H9 (cell line): ENCODE measurements at places on chromosomes 2 and 18. TPM values are rescaled to one million over a fixed set of nuclear protein-coding genes. Genes with fewer than 3 reads are reported as not detected.

DNA sequence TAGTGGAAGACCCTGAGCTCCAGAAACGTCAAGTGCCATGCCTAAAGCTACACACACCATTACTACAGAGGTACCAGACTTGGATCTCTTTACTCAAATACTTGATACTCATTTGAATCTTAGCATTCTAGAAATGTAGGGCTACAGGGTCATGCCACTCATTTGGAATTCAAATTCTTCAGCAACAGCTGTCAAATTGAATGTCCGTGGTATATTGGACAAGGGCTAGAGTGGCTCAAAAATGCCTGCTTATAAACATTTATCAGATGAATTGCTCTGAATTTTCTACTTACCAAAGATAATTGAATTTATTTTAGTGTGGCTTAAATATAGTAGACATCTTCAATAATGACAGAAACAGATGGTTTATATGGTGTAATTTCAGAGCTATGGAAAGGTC, 669.7 kb downstream of the SLC4A3 start:
- DNase-seq, result no peak

- DNase-seq, result no peak
Observed at GRCh38 chr2:239265681-239266433, 135.0 kb downstream of the HDAC4 start.

The PLB1 gene
- 0.42 TPM in 1 of 2 replicates, not detected in the other for total RNA-seq

DNA sequence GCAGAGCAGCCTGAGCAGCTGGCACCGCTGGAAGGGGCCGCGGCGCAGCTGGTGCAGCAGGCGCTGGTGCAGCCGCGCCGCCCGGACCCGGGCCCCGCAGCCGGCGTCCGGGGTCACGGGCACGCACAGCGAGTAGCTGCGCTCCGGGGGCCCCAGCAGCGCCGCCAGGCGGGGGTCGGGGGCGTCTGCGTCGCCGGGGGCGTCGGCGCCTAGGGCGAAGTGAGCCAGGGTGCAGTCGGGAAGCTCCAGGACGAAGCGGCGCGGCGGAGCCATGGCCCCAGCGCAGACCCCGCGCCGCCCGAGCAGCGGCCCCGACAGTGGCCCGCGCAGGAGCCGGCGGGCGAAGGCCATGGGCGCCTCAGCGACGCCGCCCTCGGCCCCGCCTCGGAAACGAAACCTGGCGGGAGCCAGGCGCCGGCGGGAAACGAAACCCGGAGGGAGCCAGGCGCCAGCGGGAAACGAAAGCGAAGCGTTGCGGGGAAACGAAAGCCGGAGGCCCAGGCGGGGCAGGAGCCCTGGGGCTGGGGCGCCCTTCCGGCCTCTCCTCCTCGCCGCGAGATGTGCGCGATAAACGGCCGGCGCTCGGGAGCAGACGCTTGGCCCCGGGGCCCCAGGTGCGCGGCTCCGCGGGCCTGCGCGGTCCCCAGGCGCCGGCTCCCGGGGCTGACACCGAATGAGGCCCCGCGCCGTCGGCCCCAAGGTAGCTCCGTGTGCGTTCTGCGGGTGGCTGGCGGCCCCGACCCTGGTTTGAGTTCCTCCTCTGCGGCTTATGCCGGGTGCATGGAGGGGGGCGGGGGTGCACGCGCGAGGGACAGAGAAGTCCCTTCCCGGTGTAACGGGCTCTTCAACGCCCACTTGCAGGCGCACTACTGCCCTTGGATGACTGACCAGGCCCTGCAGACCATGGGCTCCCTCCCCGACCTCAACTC, at the start of gene CMPK2:
Gene CMPK2, minus strand, starts transcription at position 562 of the 929 bp plus-strand sequence. Its CDS starts 211 bp downstream, at position 351.
- peak; percentile 61 for DNase-seq

DNA sequence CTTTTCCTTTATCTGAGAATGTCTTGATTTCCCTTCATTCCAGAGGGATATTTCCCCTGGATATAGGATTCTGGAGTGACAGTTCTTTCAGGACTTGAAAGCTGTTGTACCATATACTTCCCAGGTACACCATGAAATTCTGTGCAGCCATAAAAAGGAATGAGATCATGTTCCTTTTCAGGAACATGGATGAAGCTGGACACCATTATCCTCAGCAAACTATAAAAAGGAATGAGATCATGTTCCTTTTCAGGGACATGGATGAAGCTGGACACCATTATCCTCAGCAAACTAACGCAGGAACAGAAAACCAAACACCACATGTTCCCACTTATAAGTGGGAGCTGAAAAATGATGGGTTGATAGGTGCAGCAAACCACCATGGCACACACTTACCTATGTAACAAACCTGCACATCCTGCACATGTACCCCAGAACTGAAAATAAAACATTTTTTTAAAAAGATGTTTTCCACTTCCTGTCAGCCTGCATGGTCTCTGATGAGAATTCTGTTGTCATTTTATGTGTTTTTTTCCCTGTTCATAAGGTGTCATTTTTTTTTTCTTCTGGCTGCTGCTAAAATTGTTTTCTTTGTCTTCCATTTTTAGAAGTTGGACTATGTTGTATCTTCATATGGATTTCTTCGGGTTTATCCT, 133.3 kb downstream of the DNAH6 start:
- DNase-seq, result no peak

GRCh38 chr2:64987956-64988419, 1.2 kb upstream of the SLC1A4 start:
- DNase-seq, result no peak

DNA sequence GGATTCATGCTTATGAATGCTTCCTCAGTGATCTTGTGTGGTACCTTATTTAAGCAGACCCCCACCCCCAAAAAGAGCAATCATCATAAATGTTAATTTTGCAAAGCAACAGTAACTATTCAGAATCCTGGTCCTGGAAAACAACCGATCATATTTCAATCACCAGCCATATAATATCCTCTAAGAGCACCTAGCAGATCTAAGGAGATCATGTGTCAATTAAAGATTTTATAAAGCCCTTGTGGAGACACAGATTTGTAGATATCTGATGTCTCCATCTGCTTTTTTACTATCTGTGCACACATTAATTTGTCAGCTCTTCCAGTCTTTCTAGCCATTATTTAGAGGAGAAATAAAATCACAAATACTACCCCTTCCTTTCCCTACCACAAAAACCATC, 423.7 kb downstream of the TGIF1 start:
- DNase-seq, result no peak

The GAREM1 gene
- 4.4 and 5.2 TPM in 2 replicates for total RNA-seq

The LIMS3 gene
- 0.46 and 0.83 TPM in 2 replicates for total RNA-seq

- DNase-seq, result peak; percentile 27
Observed at GRCh38 chr2:120400551-120400950, 54.6 kb downstream of the INHBB start.

The CBLN2 gene
- not detected in 2 replicates for total RNA-seq

The NCKAP5 gene
- total RNA-seq, result 0.26 and 0.55 TPM in 2 replicates

DNA sequence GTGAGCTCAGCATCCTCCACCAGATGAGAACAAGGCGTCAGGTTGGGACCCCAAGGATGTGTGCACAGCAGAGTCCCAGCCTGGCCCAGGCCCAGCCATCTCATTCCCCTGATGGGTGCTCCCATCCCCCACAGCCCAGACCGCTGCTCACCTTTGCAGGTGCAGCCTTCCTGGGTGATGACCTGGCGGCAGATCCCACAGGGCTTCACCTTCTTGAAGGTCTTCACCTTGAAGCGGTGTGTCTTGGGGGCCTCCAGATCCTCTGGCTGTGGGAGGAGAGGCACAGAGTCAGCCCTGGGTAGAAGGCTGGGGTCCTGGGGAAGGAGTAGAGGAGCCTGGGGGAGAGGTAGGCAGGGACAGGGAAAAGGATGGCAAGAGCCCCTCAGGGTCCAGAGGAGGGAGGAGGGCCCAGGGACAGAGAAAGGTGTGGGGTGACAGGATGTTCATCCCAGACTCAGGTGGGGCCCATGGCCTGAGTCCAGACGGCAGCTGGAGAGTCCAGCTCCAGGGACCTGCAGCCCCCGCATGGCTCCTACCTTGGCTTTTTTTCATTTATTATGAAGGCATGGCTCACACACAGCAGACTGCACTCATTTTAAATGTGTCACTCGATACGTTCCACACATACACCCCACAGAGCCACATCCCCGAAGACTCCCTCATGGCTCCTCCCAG, 11.9 kb downstream of the TNS1 start:
- DNase-seq, result no peak

DNA sequence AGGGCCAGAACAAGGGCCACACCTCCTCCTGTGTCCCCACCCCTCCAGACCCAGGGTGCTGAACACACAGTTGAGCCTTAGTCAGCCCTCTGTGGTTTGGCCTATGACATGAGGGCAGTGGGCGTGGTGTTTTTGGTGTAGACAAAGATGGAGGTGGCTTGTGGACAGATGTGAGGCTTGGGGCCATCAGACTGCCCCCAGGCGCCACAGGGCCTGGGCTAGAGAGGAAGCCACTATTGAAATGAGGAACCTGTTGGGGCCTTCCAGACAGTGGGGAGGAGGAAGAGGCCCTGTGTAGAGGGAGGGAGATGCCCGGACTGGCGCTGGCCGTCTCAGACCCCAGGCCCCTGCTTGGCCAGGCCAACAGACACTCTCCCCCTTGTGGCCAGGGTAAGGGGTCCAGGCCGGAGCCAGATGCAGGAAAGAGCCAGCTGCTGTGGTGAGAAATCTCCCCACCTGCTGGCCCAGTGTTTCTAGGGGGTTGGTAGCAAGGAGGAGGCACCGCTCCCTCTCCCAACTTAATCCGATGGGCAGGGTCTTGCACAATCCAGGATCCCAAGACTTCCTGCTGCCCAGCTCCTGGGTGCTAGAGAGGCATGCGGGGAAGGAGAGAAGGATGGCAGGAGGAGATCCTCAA, 53.8 kb downstream of the SMAD7 start:
- DNase-seq, result peak; percentile 86

DNA sequence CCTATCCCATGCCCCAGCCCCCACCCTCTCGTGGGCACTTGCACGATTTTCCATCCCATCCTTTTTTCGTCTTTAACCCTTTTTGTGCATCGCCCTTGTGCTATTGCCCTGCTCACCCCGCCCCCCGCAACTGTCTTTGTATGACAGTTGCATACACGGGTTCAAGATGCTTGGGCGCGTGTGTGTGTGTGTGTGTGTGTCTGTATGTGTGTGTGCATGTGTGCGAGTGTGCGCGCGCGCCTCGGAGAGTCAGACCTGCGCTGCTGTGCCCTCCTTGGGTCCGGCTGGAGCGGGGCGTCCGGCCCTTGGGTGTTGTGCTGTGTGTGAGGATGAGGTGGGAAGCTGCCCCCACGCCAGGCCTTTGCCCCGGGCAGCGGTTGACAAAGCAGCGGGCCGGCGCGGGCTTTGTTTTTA, 230.7 kb downstream of the HAUS1 start:
- no peak for DNase-seq

The RIF1 gene
- total RNA-seq, result 118 and 123 TPM in 2 replicates

The PTH2R gene
- 0.20 and 0.29 TPM in 2 replicates for total RNA-seq

The LINC00305 gene
- not detected in 2 replicates for total RNA-seq

DNA sequence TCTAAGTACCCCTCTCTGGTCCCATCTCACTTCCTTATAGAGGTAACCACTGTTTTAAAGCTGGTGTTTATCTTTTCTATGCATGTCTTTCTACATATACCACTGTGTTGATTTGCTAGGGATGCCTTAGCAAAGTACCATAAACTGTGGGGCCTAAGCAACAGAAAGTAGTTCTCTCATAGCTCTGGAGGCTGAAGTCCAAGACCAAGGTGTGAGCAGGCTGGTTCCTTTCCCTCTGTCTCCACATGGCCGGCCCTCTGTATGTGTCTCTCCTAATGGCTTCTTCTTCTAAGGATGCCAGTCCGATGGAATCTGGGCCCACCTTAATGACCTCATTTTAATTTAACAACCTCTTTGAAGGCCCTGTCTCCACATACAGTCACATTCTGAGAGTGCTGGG, 40.8 kb upstream of the ROCK2 start:
- no peak for DNase-seq

The CCNT2 gene
- total RNA-seq, result 39.3 and 42.0 TPM in 2 replicates

GRCh38 chr18:59967878-59968277, 68.1 kb downstream of the PMAIP1 start:
- DNase-seq, result no peak

- no peak for DNase-seq
Observed at GRCh38 chr18:48338915-48339314, 70.3 kb downstream of the ZBTB7C start.

GRCh38 chr2:200658278-200658864, 72.6 kb downstream of the AOX1 start:
- DNase-seq, result no peak

DNA sequence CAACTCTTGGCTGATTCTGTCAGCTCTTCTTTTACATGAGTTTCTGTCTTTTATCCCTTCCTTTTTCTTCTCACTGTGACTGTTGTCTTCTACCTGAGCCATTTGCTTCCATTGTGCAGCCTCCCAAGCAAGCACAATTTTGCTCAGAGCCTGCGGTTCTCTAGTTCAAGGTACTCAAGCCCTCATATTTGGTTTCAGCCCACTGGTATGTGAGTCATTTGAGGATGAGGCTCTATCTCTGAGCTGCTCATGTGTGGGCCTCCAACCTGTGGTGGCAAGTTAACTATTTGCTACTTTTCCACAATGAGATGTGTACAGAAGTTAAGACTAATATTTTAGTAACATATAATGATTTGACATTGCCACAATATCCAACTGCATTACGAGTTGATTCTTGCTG, 183.0 kb downstream of the PHLPP1 start:
- DNase-seq, result no peak

The CHRND gene
- total RNA-seq, result not detected in 2 replicates

- no peak for DNase-seq
Observed at GRCh38 chr2:68475110-68475509, 7.7 kb downstream of the APLF start.

DNA sequence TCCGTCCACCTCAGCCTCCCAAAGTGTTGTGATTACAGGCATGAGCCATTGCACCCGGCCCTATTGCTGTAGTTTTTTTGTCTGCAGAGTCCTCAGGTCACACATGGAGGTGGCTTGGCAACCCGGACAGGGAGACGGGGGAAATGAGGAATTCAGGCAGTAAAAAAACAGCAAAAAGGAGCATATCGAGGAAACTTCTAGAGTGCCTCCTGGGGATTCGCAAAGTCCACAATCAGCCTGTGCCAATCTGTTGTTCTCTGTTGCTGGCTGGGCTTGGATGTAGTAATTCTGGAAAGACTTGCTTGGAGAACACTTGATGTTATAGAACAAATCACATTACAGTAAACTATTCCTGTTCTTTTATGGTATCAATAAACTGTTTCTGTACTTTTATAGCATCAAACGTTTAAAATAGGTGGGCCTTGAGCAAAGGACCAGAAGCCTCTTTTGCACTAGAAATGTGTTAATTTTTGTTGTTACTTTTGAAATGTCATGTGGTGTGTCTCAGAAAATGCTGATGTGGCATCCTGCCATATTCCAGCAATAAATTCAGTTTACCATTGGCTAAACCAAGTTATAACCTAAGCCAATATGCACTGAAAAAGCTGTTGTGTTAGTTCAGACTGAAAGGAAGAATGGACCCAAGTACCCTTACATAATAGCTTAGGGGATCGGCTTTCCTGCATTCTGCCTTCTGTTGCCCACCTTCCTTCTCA, 14.4 kb downstream of the ELAC1 start:
- DNase-seq, result no peak

DNA sequence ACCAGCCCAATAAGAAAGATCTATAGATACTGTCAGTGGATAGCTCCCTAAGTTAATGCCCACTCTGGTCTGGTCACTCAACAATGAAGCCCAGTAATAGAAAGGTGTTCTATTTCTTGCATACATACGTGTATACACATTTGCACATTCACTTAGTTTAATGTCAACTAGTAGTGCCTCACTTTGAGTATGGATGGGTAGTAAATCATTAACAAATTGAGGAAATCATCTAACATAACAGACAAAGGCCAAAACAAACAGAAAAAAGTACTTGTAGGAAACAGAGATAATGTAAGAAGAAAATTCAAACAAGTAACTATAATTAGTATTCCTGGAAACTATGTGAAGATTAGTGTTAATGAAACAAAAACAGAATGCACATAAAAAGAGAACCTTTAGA, 13.3 kb upstream of the CCDC195 start:
- DNase-seq, result no peak

The CIDEA gene
- not detected in 2 replicates for total RNA-seq

The AAMP gene
- total RNA-seq, result 103 and 106 TPM in 2 replicates

GRCh38 chr2:147027436-147027835, 817.4 kb upstream of the ACVR2A start:
- DNase-seq, result no peak
